ENCODE measurements at places on chromosomes 2 and 18.

GRCh38 chr2:237535385-237536082 is 30.8 kb upstream of the PRLH start:
- DNase-seq, result peak; percentile 78

GRCh38 chr2:199348871-199349270 is 108.9 kb downstream of the SATB2 start:
- no peak for DNase-seq

- DNase-seq, result no peak
These were observed 367.4 kb downstream of the NCKAP5 start for GRCh38 chr2:133200684-133201421.

GRCh38 chr2:164625378-164625971 is 4.2 kb upstream of the GRB14 start:
- no peak for DNase-seq

- no peak for DNase-seq
These were observed 76.3 kb upstream of the GLS start for GRCh38 chr2:190804182-190804795.
